Activated naive CD8-positive, alpha-beta T cell treated with anti-CD3 and anti-CD28 coated beads, Interleukin-2, amount 10 ng/mL, durations not matched to agents 7 days and 5 days (primary cell): ENCODE measurements at places on chromosomes 11 and 22. TPM values are rescaled to one million over a fixed set of nuclear protein-coding genes. Genes with fewer than 3 reads are reported as not detected.

DNA sequence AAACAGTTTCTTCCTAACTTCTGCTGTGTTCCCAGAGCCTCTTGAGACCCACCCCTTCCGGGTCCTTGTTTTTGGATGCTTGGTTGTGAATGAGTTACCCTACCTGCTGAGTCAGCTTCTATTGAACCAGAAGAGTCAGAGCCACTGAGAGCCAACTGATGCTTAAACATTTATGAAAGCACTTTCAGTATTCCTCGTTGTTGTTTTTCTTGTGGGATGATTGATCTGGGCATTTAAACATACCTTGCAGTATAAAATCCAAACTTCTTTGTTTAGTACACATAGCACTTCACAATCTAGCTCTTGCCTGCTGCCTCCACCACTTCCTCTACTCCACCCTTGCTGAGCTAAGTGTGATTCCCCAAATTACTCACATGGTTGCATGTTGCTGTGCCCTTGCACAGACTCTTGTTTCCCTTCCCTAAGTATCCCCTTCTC lies 5.5 kb downstream of the PRSS23 start:
- no peak for DNase-seq
- H3K27ac ChIP-seq: peak overlapping the region; percentile 2
- peaks cover 13% of the 10 kb centered on the region for H3K4me1 ChIP-seq
- H3K36me3 ChIP-seq: no peaks in the 10 kb centered on the region

DNA sequence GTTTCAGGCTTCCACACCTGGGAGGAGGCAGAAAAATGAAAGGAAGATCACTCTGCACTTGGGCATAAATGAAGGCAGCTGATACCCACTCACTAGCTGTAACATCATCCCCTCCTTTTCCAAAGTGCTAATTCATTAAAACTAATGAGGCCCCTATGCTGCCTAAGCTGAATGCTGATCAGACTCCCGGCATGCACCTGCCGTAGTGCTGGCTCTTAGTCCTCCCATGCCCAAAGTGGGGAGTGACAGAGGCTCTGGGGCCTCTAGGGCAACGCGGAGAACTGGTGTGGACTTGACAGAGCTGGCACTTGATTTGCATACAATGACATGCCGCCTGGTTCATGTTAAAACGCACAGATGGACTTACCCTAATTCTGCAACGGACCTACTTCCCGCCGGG lies 96.5 kb upstream of the NCAM1 start:
- no peak overlapping the region for H3K27ac ChIP-seq
- peaks cover 28% of the 10 kb centered on the region for H3K27me3 ChIP-seq
- H3K4me1 ChIP-seq: no peaks in the 10 kb centered on the region
- no peak for DNase-seq

DNA sequence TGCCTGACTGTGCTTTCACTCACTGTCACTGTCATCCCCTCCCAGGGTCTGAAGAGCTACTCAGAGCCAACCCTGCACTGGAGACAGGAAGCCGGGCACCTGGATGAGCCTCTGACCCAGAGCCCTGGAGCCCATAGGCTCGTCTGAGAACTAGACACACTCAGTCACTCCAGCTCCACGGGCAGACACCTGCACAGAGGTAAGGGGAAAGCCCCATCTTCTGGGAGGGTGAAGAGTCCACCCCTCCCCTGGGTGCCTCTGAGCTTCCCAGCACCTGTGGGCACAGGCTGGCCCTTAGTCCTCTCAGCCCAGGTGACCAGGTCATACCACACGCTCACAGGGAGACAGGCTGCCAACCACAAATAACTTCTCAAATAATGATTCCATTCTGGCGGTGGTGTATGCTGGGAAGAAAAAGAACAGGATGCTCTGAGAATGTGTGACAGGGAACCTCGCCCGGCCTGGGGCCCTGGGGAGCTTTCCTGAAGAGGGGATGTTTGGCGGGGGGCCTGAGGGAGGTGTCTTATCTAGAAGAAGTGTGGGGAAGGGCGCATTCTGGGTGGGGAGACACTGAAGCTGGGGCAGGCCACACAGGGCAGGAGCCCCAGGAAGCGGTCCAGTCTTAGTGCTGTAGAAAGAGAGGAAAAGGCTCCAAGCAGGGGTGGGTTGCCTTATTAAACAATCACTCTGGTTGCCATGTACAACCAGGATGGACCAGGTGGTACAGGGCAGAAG lies 5.3 kb downstream of the CCDC157 start:
- H3K27ac ChIP-seq: peak overlapping the region; percentile 72
- H3K4me1 ChIP-seq: peaks cover 25% of the 10 kb centered on the region
- H3K27me3 ChIP-seq: no peaks in the 10 kb centered on the region
- peaks cover 2% of the 10 kb centered on the region for H3K36me3 ChIP-seq

- no peak overlapping the region for H3K4me3 ChIP-seq
- H3K4me1 ChIP-seq: peaks cover 11% of the 10 kb centered on the region
These were observed 61.7 kb downstream of the LARGE2 start for GRCh38 chr11:45984192-45984591.

GRCh38 chr11:12279672-12280108 lies 97.7 kb upstream of the PARVA start:
- no peaks in the 10 kb centered on the region for H3K4me1 ChIP-seq
- H3K36me3 ChIP-seq: no peaks in the 10 kb centered on the region
- H3K27me3 ChIP-seq: no peaks in the 10 kb centered on the region

GRCh38 chr11:78180751-78181150 lies 7.7 kb downstream of the KCTD21 start:
- H3K36me3 ChIP-seq: peaks cover 36% of the 10 kb centered on the region
- H3K27ac ChIP-seq: no peak overlapping the region
- no peaks in the 10 kb centered on the region for H3K4me1 ChIP-seq
- no peaks in the 10 kb centered on the region for H3K27me3 ChIP-seq

The NDUFS8 gene
- 128 TPM for total RNA-seq
